ENCODE measurements at places on chromosomes 5 and 9. TPM values are rescaled to one million over a fixed set of nuclear protein-coding genes. Genes with fewer than 3 reads are reported as not detected.

DNA sequence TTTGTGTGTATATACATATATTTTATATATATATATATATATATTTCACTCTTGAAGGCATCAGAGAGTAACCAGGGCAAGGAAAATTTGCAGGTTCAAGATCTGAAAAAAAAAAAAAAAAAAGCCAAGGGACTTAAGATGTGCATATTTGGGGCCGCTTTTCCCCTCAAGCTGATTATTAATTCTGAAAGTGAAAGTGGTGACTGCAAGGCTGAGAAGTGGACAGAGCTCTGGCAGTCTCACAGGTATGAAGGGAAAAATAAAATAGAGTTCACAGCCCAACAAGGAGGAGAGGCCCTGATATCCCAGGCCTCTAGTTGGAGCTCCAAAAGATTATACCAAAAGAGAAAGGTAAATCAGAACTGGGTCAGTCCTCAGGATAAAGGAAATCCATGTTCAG, 234.4 kb upstream of the GAS1 start:
- no peak for DNase-seq

DNA sequence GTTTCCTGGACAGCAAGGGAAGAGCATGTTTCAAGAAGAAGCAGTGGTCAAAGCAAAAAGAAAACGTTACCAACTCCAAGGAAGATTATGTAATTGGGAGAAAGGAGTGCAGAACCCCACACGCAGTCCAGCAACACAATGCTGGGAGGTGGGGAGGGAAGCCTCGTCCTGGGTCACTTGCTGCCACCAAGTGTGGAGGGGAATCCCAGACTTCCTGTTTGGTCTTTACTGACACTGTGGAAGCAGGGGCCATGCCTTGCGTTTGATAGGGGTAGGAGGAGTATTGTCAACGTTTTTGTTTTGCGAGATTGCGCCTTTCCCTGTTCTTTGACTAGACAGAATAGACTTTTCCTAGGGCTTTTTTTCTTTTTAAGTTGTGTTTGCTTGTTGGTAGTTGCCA, 421.0 kb downstream of the KDM4C start:
- DNase-seq, result no peak

- DNase-seq, result no peak
Observed at GRCh38 chr9:105881021-105881420, 186.7 kb downstream of the TMEM38B start.

FOXD4L4 gene
- not detected for total RNA-seq

SPINK13 gene
- total RNA-seq, result not detected

ZNF608 gene
- total RNA-seq, result 15.9 TPM

DNA sequence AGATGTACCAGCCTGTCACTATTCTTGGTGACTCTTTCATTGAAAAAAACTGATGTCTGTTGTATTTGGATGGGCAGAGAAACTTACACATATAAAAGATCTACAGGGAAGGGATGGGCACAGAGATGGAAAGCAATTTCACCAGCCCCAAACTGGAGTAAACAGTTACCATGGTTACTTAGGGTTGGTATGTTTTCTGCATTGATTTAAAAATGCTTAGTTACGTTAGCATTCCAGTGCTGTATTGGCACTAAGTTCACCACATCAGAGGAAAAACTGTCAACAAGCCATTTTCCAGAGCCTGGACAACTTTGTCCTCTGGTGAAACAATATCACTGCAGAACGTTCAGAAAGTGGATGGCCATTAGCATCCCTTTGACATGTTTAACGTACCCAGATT, 28.0 kb downstream of the MARCHF3 start:
- peak; percentile 46 for DNase-seq

IL5 gene
- total RNA-seq, result not detected

OLFM1 gene
- total RNA-seq, result 0.29 TPM

Data from RPMI7951 (cell line).